ELR (cell line): ENCODE measurements at places on chromosomes 5 and 9.

- DNase-seq, result no peak
Observed at GRCh38 chr9:116958881-116959280, 271.8 kb downstream of the TRIM32 start.

- no peak for DNase-seq
Observed at GRCh38 chr9:120410925-120411501, 169.0 kb downstream of the CDK5RAP2 start.

GRCh38 chr5:118919016-118919415 is 69.3 kb downstream of the DTWD2 start:
- no peak for DNase-seq

GRCh38 chr9:129231759-129232158 is 53.7 kb upstream of the IER5L start:
- no peak for DNase-seq

GRCh38 chr5:175692235-175692995 is 34.5 kb downstream of the HRH2 start:
- DNase-seq, result no peak

GRCh38 chr9:136977223-136977622 is at the start of gene PTGDS:
Gene PTGDS, plus strand, starts transcription at chr9:136977504. Its CDS starts 75 bp downstream, at chr9:136977579.
- DNase-seq, result no peak

- no peak for DNase-seq
Observed at GRCh38 chr9:73889023-73889422, 608.1 kb upstream of the RORB start.

DNA sequence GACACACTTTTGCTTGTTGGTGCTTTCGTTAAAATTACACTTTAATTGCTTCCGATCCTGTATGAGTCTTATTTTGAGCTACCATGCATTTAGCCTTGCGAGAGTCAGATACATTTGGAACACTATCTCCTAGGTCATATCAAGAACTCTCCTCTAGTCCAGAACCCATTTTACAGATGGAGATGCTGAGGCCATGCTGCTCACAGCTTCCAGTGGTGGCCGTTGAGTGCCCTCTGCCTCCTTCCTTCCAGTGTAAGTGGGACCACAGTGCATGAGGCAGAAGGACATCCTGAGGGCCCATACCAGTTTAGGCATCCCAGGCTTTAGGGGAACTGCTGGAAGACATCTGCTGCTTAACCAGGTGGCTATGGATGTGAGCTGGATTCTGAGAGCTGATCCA is 6.9 kb downstream of the CCNI2 start:
- DNase-seq, result no peak

DNA sequence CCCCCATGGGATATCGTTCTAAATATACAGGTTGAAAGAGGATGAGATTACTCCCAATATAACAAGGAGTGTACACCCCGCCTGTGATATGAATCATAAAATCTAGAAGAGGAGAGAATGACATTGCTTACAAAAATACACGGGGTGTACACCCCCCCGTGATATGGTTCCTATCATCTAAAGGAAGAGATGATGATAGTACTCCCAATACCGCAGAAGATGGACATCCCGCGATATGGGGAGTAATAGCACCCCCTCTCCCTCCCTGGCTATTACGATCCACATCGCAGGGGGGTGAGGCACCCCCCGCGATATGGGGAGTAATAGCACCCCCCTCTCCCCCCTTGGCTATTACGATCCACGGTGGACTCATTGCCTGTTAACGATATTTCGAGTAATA is 124.6 kb downstream of the TMEM38B start:
- DNase-seq, result no peak

GRCh38 chr5:159861086-159861485 is 55.2 kb upstream of the ADRA1B start:
- no peak for DNase-seq

- no peak for DNase-seq
Observed at GRCh38 chr5:33720176-33720575, 171.6 kb downstream of the ADAMTS12 start.

GRCh38 chr9:132631685-132632084 is 38.1 kb downstream of the DDX31 start:
- no peak for DNase-seq

DNA sequence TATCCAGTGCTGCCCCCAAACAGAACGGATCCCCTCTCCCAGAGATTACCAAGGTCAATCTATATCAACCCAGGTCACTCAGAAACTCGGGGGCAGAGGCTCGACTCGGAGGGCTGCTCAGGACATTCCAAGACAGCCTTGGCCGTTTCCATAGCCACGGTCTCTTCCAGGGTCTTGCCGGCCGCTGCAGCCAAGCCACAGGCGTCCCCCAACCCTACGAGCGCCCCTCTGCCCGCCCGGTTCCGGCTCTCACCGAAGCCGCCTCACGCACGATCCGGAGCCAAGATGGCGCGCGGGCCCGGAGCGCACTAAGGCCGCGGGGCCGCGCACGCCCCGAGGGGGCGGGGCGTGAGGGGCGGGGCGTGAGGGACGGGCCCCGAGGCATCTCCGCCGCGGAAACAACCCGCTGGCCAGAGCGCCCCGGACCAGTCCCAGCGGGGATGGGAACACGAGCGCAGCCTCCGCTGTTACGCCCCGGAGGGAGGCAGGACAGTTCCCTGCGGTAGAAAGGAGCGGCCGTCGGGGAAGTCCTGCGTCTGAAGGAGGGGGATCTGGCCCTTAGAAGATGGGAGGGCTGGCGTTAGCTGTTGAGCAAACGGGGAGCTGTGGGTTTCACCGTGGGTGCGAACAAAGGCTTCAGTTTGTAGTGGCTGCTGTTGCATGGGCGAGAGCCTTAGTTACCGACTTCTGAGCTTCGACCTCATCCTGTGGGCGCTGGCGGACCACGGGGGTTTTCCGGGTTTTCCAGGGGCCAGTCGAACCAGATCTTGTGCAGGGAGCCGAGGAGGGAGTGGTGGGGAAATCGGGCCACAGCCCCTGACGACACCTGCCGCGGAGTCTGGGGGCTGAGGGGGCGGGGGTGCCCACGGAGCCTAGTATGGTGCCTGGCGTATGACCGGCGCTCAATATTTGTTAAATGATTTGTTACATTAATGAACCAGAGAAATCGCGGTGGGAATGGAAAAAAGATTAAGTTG is at the start of gene RPP25L:
Gene RPP25L (minus strand): TSS at position 287 of the 977 bp plus-strand sequence. CDS start 801 bp downstream, outside the sequence.
- DNase-seq, result peak; percentile 90
